ENCODE measurements at places on chromosomes 5 and 9.

DNA sequence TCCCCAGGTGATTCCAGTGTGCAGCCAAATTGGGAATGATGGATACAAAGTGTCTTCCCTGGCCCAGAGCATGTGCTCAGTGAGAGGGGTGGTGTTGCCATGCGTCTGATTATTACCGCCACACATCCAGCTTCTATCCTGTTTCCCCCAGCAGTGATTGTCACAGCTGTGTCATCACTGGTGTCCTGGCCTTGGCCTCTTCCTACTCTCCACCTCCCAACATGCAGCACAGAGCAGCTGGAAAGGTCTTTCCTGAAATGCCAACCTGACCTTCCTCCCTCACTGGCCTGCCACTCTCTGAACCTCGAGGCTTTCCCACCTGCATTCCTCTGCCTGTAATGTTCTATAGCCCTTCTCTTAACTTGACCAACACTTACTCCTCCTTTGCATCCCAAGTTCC, 60.0 kb downstream of the TMOD1 start:
- no peak for DNase-seq

DNA sequence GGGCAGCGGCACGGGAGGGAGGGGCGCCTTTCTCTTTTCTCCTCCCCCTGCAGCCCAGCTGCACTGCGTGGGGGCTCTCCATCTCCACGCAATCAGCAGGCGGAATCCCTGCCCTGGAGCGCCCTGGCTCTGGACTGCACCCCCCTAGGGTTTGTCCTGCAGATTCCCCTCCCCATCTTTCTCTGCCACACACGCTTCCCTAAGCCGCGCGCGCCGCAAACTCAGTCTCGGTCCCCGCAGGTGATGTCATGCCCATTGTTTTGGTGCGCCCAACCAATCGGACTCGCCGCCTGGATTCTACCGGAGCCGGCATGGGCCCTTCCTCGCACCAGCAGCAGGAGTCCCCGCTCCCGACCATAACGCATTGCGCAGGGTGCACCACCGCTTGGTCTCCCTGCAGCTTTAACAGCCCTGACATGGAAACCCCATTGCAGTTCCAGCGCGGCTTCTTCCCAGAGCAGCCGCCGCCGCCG, at the start of gene KCNN2:
TSS of gene KCNN2 (plus strand) at position 347 of the 473 bp plus-strand sequence. CDS start at position 417, 70 bp downstream.
- DNase-seq: no peak

- no peak for DNase-seq
Measured at GRCh38 chr5:126757713-126758357, 19.1 kb upstream of the LMNB1 start.

GRCh38 chr5:36790847-36791246, 85.7 kb upstream of the NIPBL start:
- no peak for DNase-seq

GRCh38 chr5:102529031-102529430, 30.2 kb upstream of the SLCO6A1 start:
- DNase-seq: no peak

DNA sequence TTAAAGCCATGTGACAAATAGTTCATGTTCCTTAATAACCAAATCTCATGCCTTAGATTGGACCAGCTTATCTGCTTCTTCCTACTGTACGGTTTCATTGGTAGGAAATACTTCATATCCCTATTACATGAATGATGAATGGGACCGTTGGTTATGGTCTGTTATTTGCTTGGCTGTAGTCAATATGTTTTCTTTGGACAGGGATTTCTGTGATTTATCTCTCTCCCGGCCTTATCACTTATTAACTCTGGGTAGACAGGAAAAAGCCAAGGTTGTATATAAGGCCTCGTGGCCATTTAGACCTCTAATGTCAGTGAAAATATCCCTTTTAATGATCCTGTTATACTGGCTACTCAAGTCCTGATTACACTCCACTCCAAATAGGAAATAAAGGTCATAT, 330.6 kb downstream of the EBF1 start:
- DNase-seq: no peak

GRCh38 chr5:6786786-6787495, 73.7 kb downstream of the TENT4A start:
- DNase-seq: no peak

GRCh38 chr5:52853650-52854049, 65.9 kb downstream of the ITGA1 start:
- DNase-seq: no peak

- DNase-seq: no peak
Measured at GRCh38 chr5:103458497-103459040, 104.0 kb downstream of the NUDT12 start.

Measured in stimulated activated CD4-positive, alpha-beta T cell treated with anti-CD3 and anti-CD28 coated beads, Interleukin-1b, Interleukin-23, amount 100 ng/mL, for 48 hours (primary cell).